ENCODE measurements at places on chromosomes 11 and 22.

GRCh38 chr22:42700901-42701300 is 19.8 kb downstream of the A4GALT start:
- no peak for DNase-seq

GRCh38 chr11:17036666-17037658 is 22.7 kb upstream of the PLEKHA7 start:
- no peak for DNase-seq

GRCh38 chr22:35921044-35921443 is 107.6 kb downstream of the RBFOX2 start:
- no peak for DNase-seq

- DNase-seq, result no peak
These were observed 190.8 kb upstream of the CNTN5 start for GRCh38 chr11:98829971-98830370.

DNA sequence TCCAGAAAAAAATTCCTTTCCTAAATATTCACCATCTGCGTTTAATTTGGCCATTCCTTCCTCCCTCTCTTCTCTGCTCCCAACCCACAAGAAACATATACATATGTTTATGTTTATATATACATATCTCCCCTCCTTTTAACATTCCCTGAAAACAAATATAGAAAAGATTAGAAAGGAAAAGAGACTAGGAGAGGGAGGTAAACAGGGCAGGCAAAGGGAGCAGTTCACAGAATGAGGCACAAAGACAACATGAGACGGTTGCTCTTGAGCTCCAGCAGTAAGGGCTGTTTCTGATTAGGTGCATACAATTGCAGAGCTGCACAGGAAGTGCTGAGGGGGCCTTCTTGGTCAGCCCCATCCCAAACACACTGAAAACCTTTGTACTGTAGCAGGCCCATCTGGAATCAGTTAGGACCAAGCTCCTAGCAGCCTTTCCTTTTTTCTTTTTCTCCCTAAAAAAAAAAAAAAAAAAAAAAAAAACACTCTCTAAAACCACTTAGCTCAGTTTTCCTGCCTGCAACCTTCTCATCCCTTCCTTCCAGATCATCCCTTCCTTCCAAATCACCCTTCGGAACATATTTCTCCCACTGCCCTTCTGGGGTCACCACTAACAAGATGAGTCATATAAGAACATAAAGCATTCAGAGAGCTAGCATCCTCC is 57.0 kb downstream of the RBFOX2 start:
- DNase-seq, result peak; percentile 77

DNA sequence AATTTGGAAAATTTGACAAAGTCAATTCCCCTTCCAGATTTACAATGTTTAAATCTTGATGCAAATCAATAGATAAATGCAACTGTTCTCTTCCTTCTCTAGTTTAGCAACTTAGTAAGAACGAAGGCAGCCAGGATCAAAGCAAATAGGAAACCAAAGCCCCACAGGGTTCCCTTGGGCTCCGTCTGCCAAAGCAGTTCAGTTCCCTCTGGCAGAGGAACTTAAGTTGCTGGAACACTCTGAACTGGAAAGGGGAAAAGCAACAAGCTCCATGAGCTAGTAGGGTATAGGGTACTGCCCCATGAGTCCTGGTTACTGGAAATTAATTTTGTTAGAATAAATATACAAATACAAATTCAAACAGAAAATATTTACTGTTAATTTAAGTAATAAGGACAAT is 91.3 kb downstream of the RELT start:
- no peak for DNase-seq

- no peak for DNase-seq
These were observed 4.8 kb upstream of the CD248 start for GRCh38 chr11:66321606-66322005.

DNA sequence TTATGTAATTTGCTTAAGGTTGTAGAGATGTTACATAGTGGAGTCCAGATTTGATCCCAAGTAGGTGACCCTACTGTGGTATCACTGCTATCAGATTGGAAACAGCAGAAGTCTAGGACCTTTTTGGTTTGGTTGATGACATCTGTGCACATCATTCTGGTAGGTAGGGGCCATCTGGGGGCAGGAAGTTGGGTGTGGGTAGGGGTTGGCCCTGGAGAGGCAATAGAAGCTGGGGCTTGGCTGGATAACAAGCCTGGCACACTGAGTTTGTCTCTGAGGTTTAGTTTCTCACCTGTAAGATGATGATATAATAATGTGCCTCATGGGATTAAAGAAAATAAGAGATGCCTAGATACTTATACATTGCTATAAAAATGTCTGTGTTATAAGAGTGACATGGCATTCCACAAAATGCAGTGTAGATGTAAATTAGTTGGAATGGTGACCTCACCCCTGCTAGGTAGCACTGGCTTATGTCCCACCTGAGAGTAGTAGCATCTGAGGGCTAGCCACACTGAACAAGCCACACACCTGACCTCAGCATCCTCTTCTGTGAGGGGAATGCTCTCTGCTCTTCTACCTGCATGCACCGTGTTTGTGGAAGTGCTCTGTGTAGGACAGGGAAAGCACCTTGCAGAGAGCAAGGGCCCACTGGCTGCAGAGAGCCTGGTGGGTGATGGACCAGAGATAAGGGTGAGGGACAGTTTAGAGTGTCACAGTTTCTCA is 36.9 kb downstream of the PTPRJ start:
- DNase-seq, result no peak

- peak; percentile 67 for DNase-seq
These were observed at the start of gene NTM for GRCh38 chr11:131370090-131370751. Gene NTM, plus strand, starts transcription at chr11:131370615.

- peak; percentile 51 for DNase-seq
These were observed 13.4 kb upstream of the GRK2 start for GRCh38 chr11:67252831-67253239.

DNA sequence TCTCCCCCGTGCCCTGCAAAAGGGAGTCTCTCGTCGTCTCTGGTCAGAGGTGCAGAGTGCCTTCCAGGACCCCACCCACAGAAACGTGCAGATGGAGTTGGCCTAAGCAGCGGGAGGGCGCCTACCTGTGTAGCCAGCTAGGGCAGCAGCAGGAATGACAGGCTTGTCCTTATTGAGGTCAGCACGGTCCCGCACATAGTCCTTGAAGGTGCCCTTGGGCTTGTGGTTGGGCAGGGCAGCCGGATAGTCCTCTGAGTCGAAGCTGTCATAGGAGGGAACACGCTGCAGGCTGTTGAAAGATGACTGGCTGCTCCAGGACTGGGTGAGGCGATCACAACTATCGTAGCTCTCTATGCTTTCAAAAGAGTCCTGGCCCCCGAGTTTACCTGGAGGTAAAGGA is 107.3 kb downstream of the ETS1 start:
- DNase-seq, result no peak

- DNase-seq, result no peak
These were observed 11.8 kb upstream of the PRODH start for GRCh38 chr22:18947905-18948304.

- no peak for DNase-seq
These were observed 1.7 kb upstream of the THRSP start for GRCh38 chr11:78061921-78062311.

GRCh38 chr11:75214411-75214821 is 26.2 kb upstream of the TPBGL start:
- peak; percentile 88 for DNase-seq

- no peak for DNase-seq
These were observed 19.0 kb upstream of the RASD2 start for GRCh38 chr22:35521358-35522224.

- no peak for DNase-seq
These were observed 1.7 kb upstream of the TNNT3 start for GRCh38 chr11:1917523-1918435.

- no peak for DNase-seq
These were observed 130.8 kb downstream of the GRIK4 start for GRCh38 chr11:120642196-120642894.

GRCh38 chr11:20647976-20648565 is 21.3 kb upstream of the NELL1 start:
- peak; percentile 58 for DNase-seq

DNA sequence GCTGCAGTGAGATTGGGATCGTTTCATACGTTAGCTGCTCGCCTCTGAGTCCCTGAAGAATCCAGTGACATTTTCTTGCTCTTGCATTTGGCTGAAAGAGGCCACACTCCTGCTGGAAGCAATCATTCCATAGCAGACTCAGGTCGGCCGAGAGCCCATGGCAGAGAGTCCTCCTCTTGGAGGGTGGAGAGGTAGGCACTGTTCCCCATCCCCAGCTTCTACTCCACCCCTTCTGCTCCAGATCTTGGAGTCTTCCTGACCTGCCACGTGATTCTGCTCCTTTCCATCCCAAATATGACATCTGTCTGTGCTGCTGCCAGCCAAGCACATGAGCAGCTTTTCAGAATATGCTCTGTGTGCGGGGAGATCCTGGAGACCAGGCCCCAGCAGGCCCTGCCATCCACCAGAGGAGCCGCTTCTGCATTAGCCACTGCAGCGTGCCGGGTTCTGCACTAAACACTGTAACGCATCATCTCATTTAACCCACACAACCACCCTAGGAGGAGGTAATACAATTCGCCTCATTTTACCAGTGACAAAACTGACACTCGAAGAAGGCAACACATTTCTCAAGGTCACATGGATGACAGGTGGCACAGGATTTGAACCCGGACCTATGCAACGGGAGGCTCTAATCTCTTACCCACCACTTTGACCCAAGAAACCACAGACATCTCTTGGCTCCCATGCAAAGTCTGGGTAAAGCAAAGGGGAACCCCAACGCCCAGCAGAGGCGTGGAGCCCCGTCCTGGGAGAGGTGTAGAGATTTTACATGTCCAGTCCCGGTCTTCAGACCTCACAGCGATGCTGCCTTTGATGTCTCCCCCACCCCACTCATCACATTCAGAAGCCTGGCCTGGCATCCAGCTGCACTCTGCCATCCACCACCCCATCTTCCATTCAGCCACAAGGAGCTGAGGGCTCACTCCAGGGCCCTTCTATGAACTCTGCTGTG is 78.8 kb downstream of the FEZ1 start:
- no peak for DNase-seq

DNA sequence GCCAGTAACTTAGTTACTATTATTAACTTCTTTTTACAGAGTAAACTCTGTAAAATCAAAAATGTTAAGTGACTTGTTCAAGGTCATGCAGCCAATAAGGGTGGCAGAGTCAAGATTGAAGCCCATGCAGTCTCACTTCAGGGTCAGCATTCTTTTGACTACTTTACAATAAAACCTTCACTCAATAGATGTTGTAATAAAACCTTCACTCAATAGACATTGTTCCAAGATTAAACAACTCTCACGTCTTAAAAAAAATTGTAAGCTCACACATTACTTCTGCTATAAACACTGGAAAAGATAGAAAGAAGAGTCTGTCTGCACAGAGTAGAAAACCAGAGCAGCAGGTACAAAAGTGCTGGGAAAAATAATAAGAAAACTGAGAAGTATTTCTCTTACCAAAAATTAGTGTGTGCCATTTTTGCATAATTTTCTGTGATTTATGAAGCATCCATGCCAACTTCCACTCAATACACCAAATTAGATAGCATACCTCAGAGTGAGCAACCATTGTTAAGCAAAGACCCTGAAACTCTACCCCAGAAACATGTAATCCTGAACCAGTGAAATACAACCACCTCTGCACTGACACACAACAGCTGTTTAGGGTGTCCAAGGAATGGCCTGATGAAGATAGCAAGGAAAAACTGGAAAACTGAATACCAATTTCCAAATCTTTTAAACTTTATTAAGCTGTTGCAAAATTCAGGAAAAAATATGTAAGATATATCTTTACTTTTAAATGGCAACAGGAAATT is 4.9 kb upstream of the SOX6 start:
- DNase-seq, result no peak

DNA sequence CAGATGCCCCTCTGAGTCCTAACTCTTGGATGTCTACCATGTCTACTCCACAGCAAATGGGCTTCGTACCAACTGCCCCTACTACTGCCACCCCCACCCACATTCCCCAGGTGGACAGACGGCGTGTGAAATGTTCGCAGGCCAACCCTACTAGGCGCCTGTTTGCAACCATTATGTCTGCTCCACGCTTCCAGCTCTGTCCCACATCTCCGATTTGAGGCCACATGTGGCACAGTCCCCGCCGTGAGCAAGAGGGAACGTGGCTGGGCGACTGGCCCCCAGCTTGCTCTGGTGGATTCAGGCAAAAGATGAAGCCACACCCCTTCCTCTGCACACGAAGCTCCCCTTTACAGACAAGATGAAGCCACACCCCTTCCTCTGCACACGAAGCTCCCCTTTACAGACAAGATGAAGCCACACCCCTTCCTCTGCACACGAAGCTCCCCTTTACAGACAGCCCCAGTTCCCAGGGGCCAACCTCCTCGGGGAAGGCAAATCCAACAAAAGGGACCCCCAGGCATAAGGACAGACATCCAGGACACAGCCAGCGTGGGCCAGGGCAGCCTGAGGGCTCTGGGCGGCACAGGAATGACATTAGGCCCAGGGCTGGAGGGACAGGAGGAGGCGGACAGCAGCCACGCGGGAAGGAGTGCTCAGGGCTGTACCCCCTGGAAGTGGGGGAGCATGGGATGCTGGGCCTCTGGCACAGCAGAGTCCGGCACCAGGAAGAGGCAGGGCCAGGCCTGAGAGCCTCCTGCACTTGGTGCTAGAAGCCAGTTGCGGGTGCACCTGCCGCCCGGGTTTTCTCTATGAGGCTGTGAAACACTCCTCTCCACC is 106.2 kb downstream of the SHANK2 start:
- no peak for DNase-seq

DNA sequence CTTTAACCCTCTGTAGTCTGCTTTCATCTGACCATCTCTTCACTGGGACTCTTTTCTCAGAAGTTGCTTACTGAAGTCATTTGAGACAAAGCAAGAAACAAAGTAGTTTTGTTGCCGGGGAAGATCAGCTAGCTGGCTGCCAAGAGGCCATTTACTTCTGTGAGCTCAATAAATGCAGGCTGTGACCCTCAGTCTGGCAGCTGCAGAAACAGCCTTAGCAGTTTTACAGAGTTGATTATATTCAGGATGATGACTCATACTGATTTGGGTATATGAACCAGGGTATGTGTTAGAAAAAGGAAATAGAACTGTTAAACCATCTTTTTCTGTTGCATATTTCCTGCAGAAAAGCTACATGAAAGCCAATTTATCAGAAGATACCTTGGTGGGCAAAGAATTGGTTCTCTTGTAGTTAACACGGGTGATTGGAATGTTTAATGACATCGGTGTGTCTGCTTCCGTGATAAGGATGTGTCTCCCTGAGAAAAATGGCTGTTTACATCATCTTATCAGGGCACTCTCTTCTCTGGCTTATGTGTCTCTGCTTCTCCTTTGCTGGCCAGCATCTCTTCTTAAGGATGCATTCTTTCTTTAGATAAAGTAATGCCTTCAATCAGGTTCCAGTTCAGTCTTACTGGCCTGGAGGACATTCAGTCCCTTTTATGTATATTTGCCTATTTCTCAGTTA is 18.5 kb downstream of the FIBIN start:
- DNase-seq, result no peak

DNA sequence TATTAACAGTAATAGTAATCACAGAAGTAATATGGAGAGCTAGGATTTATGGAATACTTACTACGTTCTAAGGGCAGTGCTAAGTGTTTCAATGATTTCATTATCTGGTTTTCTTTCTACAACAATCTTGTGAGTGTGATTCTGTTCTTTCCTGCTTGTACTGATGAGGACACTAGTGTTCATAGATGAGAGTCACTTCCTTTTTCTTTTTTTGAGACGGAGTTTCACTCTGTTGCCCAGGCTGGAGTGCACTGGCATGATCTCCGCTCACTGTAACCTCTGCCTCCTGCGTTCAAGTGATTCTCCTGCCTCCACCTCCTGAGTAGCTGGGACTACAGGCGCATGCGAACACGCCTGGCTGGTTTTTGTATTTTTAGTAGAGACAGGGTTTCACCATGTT is 81.4 kb downstream of the DBX1 start:
- no peak for DNase-seq

GRCh38 chr11:70549386-70549785 is 151.1 kb downstream of the CTTN start:
- DNase-seq, result no peak

All from right forelimb (tissue), 1 donor.